ENCODE measurements at places on chromosomes 1 and 21.

GRCh38 chr21:32545948-32546441, 39.3 kb downstream of the TCP10L start:
- DNase-seq: no peak

- DNase-seq: no peak
Measured at GRCh38 chr1:59549066-59549837, 252.4 kb downstream of the FGGY start.

- DNase-seq: no peak
Measured at GRCh38 chr21:24938573-24938972, 668.7 kb downstream of the MRPL39 start.

DNA sequence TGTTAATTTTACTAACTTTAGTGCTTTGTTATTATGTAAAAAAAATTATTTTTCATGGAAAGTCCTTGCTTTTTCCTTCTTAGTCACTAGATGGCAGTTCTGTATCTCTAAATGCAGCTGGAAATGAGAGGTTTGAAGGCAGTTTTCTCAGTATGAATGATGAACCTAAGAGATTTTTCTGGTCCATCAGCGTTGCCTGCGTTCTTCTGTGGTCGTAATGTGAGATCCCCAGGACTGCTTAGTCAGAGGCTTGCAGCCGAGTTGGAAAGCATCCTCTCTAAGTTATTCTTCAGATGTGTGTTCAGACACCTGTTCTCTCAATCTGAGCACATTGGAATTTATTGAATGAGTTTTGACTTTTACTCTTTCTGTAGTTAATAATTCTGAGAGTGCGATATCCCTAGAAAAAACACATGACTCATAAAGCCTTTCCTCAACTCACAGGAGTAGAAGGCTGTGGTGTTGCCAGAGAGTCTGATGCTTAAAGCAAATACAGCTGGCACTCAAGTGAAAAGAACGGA, 99.3 kb downstream of the FMN2 start:
- DNase-seq: peak; percentile 55

GRCh38 chr1:10553118-10553517, 78.4 kb downstream of the PEX14 start:
- no peak for DNase-seq
